GOT3 (cell line): ENCODE measurements at places on chromosomes 5 and 9.

- DNase-seq = no peak
Measured at GRCh38 chr5:120852222-120852860, 388.2 kb downstream of the PRR16 start.

GRCh38 chr5:169554251-169554650 lies 29.3 kb upstream of the SPDL1 start:
- no peak for DNase-seq

- DNase-seq = no peak
Measured at GRCh38 chr5:54357408-54358058, 47.2 kb upstream of the ARL15 start.

DNA sequence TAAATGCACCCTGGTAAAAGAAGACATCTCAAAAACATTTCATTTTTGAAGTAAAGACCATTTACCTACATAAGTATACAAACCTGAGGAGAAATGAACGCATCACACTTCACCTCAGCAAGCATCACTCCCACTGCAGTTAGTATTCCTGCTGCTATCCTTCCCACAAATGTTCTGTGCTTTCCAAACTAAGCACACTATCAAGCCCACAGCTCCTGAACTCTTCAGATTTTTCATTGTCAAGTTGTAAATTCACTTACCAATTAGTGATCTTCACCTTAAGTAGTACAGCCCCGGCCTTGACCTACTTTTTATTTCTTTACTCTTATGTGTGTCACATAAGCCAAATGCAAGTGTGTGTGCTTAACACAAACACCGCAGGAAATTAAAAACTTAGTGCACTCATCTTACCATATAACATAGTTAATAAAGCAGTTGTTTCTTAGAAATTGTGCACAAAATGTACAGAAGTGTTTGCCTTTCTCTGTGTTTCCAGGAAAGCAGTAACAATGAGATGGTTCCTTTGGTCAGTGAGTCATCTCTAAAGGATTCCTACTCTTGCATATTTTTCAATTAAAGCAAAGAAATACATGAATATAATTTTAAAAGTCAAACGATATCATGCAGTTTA lies 169.4 kb downstream of the APBA1 start:
- no peak for DNase-seq

- no peak for DNase-seq
Measured at GRCh38 chr5:88368201-88368600, 99.6 kb upstream of the TMEM161B start.

- no peak for DNase-seq
Measured at GRCh38 chr9:69145144-69145715, 28.8 kb upstream of the TJP2 start.

DNA sequence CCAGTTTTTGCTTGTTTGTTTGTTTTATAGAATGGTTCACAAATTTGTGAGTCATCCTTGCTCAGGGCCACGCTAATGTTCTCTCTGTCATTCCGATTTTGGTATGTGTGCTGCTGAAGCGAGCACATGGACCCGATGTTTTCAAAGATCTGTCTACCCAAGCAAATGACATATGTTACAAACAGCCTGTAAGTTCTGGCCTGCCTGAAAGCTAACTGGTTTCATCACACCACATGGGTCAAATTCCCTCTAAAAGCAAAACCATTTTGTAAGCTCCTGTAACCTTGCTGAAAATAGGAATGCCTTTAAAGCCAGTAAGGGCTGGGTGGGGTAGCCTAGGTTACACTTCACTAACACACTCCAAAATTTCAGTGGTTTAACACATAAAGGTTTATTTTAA lies 25.4 kb downstream of the DMRT3 start:
- no peak for DNase-seq

GRCh38 chr9:116895961-116896360 lies 208.9 kb downstream of the TRIM32 start:
- no peak for DNase-seq

GRCh38 chr5:108735790-108736189 lies 11.9 kb upstream of the FER start:
- DNase-seq = no peak

DNA sequence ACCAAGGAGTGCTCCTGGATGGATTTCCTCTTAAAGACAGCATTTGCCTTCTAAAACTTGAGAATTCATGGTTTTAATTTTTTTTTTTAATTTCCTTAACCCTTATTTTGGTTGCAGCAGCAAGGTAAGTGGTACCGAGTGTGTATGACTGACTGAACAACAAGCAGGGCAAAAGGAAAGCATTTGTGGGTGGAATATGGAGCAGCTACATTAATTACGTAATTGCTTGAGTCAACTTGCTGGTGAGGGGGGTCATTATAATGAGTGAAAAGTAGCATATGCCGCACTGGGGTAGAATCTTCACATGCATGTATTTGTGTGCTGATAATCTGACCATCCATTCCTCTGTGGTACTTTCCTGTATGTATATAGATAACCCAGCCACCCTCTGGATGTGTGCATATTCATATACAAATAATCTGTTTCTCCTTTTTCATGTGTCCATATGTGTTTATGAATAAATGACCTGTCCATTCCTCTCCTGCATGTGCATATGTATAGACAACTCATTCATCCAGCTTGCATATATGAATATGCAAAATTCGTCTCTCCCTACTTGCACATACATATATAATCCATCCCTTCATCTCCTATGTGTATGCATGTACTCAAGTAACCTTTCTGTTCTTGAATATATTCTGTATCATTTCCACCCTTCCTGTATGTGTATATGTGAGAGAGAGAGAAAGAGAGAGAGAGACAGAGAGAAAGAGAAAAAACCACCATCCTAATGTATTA lies 147.5 kb upstream of the RUSC2 start:
- DNase-seq = no peak

DNA sequence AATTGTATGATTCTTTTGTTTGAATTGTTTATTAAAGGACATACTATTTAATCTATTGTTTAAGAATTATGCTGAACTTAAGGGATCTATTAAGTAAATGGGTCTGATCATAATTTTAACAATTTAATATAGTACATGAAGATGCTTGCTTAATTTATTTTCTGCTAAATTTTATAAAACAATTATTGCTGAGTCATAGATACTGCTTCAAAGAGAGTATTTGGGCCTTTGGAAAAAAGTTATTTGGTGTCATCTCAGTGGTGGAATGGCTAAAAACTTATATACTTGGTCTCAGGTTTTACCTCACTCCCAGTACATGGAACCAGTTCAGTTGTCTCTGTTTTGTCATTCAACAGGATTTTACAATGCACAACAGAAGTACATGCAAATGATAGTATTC lies 145.3 kb downstream of the CDH9 start:
- no peak for DNase-seq

DNA sequence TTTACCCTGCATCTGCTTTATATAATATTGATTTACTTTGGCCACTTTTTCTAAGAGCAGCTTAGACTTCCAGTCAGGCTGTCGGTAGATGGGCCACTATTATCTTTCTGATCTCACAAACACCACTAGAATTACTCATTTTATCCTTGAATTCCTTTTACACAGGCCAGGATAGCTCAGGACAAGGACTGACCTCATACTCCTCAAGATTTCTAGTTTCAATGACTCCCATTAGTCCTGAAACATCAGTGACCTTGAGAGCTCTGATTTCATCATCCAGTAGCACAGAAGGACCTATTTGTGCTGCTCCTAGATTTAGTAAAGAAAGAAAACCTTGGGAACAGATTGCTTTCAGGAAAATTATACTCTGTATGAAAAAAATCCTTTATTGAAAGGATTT lies 727.9 kb upstream of the PTPRD start:
- DNase-seq = no peak

DNA sequence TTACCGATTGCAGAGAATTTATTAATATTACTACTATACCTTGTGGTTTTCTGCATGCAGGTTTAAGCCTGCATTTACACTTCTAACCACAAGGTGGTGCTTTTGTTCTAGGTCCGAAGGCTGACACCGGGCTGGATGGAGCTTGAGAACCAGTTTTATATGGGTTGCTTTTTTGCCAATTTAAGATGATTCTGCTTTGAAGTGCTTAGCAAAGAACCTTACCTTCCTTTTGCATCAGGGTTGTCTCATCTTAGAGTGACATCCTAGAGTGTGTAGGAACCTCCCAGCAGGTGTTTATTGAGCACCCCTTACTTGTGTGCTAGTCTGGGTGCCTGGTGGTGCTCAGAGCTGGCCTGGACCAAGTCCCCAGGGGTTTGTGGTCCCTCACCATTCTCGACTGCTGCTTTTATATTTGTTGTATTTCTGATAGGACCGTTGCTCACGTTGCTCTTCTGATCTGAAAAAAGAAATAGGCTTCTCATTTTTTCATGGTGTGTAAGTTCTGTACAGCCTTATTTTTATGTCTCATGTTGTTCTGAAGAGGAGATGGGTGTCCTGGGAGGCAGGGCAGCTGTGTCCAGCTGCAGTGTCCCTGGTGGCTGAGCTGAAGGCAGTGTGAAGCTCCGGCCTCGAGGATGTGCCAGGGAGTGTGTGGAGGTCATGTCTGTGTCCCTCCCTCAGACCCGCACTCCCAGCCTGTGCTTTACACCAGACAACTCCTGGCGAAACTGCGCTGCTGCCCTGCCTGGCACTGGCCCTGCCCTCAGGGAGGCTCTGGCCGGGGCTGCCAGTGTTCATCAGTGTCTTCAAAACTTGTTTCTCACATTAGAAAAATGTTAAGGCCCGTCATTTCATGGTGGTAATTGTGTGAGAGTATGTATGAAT lies 54.3 kb downstream of the EHMT1 start:
- DNase-seq = no peak

DNA sequence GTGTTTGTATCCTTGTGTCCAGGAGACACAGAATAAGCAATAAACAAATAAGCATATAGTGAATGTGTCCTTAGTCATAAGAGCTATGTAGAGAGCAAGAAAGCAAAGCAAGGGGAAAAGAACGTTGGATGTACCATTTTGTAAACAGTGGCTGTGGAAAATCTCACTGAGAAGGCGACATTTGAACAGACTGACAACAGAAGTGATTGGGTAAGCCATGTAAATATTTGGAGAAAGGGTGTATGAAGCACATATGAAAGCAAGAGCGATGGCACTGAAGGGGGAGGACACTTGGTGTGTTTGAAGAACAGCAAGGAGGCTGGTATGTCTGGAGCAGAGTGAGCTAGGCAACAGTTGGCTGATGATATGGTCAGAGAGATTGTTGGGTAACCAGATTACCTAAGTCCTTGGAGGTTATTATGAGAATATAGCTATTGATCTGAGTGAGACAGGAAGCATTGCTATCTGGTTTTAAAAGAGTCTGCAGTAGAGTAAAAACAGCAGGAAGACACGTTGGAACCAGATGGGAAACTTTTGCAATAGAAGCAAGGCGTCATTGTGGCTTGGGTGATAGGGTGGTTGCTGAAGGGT lies 115.5 kb upstream of the IL7R start:
- DNase-seq = no peak

- DNase-seq = no peak
Measured at GRCh38 chr9:16348531-16348930, 521.9 kb downstream of the BNC2 start.

DNA sequence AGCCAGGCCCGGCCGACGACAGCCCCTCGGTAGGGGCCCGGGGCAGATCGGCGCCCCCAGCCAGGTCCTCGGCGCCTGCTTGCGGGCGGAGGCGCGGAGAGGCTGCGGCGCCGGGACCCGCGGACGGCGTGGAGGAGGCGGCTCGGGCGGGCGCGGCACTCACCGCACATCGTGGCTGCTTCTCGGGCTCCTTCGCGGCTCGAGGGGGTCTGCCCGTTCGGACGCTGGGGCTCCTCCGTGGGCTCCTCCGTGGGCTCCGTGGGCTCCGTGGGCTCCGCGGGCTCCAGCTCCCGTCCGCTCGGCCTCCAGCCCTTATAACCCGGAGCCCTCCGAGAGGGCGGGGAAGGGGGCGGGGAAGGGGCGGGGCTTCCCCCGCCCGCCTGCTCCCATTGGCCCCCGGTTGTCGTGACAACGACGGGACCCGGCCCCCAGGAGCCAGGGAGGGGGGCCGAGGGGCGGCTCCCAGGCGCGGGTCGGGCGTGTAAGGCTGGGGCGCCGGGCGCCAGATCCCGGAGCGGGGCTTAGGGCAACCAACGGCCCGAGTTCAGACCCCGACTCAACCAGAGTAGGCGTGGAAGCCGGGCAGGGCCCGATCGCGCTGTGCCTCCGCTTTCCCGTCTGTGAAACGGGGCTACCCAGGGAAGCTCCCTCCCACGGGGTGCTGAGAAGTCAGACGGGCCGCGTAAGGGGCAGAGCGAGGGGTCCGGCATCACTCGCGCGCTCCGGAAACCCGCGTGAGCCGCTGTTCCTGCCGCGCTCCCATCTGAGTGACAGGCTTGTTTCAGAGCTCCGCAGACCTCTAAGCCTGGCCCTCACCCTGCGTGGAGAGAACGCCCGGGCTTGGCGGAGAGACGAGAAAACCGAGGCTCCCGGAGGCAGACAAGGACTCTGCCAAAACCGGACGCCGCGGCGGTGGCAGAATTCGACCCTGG lies at the start of gene GFPT2:
TSS of gene GFPT2 (minus strand) at position 289 of the 932 bp plus-strand sequence. CDS start at position 170, 119 bp downstream.
- peak; percentile 66 for DNase-seq

GRCh38 chr9:108396611-108397010 lies 459.2 kb downstream of the ACTL7B start:
- no peak for DNase-seq

- DNase-seq = no peak
Measured at GRCh38 chr9:113828221-113828620, 47.9 kb upstream of the ZNF618 start.

DNA sequence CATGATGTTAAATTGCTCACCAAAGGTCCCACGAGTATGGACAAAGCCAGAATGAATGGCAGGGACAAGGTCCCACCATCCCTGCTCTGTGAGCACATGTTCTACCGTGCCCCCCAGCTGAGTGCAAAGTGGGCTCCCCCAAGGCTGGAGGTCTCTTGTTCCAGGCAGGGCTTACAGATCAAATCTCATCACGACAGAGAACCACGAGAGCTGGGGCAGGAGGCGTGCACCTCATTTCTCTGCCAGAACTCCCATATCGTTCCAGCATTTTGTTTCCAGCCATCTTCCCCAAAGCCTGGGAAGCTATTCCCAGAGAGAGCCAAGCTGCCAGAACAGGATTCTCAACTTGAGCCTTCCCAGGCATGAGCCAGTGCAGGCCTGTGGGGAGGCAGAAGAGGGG lies 108.5 kb downstream of the ZNF354C start:
- DNase-seq = no peak

- no peak for DNase-seq
Measured at GRCh38 chr9:92992549-92992948, 45.2 kb downstream of the FGD3 start.

DNA sequence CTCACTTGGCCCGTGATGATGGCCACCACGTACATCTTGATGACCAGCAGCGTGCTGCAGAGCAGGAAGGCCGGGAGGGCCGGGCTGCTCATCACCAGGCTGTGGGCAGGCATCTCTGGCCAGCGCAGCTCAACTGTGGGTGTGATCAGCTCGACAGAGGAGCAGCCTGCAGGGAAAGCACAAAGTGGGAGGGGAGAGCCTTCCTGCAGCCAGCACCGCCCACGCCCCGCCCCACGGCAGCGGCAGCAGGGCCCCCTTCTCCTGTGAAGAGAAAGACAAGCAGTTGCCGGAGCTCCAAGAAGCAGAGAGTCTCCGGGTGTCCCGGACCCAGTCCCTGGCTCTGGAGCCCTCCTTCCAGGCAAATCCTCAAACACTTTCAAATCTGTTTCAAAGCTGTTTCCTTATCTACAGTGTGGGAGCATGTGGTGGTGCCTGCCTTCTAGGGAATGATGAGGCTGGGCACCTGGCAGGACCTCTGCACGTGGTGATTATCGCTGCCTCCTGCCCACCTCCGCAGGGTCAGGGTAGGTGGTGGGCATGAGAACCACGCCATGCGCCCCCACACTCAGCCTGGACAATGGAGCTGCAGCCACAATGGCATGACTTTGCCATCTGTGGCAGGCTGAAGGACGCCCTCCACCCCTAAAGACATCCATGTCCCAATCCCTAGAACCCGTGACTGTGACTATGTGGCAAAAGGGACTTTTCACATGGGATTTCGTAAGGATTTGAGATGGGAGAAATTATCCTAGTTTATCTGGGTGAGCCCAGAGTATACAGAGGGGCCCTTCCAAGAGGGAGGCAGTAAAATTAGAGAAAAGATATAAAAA lies at the start of gene PTGES:
TSS of gene PTGES (minus strand) at position 143 of the 830 bp plus-strand sequence. CDS start at position 113, 30 bp downstream.
- no peak for DNase-seq
